GM23248 (cell line): ENCODE measurements at places on chromosomes 13 and 19.

DNA sequence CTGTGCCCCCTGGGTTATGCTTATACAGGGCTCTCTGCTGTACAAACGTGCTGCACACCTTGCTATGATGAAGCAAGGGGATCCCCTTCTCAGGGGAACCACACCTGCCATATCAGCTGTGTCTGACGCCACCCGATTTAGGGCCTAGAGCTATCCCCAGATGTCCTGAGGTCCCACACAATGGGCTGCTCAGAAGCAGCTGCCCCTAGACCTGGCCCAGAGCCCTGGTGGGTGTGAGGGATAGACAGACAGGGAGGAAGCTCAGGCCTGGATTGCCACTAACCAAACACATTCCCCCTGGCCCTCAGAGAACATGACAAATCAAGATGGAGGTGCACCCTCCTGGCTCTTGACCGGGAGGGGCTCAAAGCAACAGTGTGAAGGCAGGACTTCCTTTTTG, 59.3 kb downstream of the TSHZ3 start:
- no peak for DNase-seq

GRCh38 chr19:33406521-33407139, 33.1 kb downstream of the CEBPG start:
- peak; percentile 55 for DNase-seq

GRCh38 chr13:77136902-77137420, 110.0 kb upstream of the FBXL3 start:
- peak; percentile 21 for DNase-seq

DNA sequence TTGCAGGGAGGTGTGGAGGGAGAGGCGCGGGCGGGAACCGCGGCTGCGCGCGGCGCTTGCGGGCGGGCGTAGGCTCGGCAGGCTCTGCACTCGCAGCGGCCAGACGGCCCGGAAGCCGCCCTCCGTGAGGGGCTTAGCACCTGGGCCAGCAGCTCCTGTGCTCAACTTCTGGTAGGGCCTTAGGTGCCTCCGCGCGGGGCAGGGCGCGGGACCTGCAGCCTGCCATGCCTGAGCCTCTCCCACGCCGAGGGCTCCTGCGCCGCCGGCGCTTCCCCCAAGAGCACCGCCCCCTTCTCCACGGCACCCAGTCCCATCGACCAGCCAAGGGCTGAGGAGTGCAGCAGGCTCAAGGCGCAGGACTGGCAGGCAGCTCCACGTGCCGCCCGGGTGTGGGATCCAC, 940.8 kb upstream of the PCDH9 start:
- no peak for DNase-seq

- DNase-seq: peak; percentile 49
Measured at GRCh38 chr13:45949161-45949560, 97.6 kb upstream of the SIAH3 start.

- DNase-seq: peak; percentile 28
Measured at GRCh38 chr13:90185734-90186133, 1161.8 kb upstream of the MIR17HG start.

DNA sequence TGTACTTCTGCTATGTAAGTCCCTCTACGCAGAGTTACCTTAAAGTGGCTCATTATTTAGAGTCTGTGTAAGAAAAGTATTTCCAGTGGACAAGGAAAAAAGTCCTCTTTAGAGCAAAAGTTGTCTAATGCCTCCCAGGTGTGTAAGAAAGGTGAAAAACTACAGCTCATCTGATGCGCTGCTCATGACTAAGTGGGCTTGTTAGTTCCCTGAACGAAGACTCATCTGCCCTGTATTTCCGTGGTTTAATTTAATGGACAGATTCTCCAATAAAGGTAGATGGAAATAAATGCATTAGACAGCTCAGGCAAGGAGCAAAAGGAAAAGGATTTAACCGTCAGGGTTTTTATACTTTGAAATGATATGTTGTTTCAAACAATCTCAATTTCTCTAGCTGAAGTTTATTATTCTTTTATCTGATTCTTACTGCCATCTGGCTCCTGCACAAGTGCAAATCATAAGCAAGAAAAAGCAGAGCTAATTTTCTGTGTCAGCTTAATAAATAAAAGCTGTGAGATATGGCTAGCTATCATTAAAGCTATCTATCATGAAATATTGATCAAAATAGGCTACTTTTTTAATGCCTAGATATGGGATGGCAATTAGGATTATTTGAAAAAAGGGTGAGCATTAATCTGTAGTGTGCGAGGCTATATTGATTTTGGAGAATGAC, 73.7 kb upstream of the PCDH9 start:
- DNase-seq: no peak

GRCh38 chr13:65999411-65999810, 1230.7 kb downstream of the PCDH9 start:
- DNase-seq: no peak

DNA sequence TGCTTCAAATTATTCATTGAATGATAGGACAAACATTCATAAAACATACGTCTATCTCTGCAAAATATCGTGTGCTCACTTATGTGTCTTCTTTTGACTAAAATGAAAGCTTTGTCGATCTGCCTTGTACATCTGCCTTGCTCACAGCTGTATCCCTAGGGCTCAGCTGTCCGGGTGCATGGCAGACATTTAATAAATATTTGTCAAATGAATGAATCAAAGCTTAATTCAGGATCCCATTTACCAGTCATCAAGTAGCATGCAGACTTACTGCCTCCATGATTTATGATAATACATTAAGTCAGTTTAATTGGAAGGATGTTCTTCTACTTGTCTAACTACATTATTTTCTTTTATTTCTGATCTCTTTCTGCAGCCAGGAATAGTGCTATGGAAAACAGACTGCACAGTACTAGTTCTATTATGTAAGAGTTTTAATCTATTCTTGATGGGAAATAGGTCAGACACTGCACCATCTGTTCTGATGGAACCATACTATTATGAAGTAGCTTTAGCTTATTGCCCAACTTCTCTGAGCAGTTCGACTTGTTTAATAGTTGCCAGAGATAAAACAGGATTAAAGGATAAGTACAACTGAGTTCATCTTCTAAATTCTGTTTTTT, 13.2 kb downstream of the SLC46A3 start:
- DNase-seq: peak; percentile 24

- no peak for DNase-seq
Measured at GRCh38 chr19:47813995-47814328, 7.8 kb upstream of the CRX start.

- no peak for DNase-seq
Measured at GRCh38 chr19:45114116-45114515, 21.1 kb downstream of the PPP1R37 start.

DNA sequence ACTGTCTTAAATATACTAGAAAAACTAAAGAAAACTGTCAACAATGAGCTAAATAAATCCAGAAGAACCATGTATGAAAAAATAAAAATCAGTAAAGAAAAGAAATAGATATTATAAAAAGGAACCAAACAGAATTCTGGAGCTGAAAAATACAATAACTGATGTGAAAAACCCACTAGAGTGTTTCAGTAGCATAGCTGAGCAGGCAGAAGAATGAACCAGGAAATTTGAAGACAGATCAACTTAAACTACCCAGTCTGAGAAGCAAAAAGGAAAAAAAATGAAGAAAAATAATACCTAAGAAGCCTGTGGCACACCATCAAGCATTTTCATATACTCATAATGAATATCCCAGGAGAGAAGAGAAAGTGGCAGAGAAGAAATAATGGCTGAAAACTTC, 240.1 kb upstream of the RXFP2 start:
- DNase-seq: no peak

GRCh38 chr19:2050349-2050990, 574 bp downstream of the MKNK2 start:
- peak; percentile 54 for DNase-seq

- peak; percentile 80 for DNase-seq
Measured at GRCh38 chr19:57406516-57407123, 4.3 kb upstream of the ZNF17 start.

GRCh38 chr19:54481326-54481930, 8.3 kb upstream of the CDC42EP5 start:
- peak; percentile 63 for DNase-seq

- DNase-seq: no peak
Measured at GRCh38 chr13:58300224-58300623, 668.7 kb downstream of the PCDH17 start.

DNA sequence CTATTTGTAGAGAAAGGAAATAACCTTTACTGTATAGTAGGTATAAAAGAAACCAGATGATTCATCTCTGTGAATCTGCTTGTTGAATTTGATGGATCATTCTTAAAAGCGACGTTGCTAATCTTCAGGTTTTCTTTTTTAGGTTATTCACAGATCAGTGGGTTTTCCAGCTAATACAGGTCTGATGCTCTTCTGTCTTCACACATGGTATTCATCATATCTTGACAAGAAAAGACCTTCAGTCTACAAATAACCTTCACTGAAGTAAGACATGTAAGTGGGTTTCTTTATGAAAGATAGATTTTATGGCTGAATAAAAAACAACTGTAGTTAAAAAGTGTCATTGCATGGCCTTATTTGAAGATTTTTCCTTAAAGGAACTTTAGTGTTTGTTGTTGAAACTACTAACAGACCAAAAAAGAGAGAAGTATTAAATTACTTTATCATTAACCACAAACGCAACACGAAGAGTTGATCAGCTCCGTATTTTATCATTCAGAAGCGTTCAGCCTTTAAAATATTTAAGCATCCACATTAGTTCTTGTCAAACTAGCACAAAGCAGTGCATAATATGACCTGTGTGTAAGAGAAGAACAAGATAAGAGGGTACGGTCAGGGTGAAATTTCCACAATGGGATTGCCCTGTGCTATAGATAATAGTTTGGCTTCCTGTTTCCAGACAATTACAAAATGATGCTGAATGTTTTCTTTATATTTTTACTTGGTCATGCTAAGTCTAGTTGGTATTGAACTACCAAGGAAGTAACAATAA, 299.5 kb downstream of the MZT1 start:
- DNase-seq: no peak

- peak; percentile 26 for DNase-seq
Measured at GRCh38 chr19:46866407-46867136, 5.8 kb downstream of the ARHGAP35 start.

- DNase-seq: no peak
Measured at GRCh38 chr19:10421240-10422045, 1.1 kb downstream of the PDE4A start.

- peak; percentile 45 for DNase-seq
Measured at GRCh38 chr19:58218899-58219298, 9.8 kb upstream of the ZNF544 start.

- DNase-seq: no peak
Measured at GRCh38 chr13:111947026-111947810, 119.7 kb upstream of the SOX1 start.
